K562 (cell line): ENCODE measurements at places on chromosomes 11 and 22. TPM values are rescaled to one million over a fixed set of nuclear protein-coding genes. Genes with fewer than 3 reads are reported as not detected.

- no peak for DNase-seq
Observed at GRCh38 chr11:102293873-102294601, 23.2 kb upstream of the BIRC3 start.

The OR10D3 gene
- 0.27 and 0.38 TPM in 2 replicates for polyA plus RNA-seq

GRCh38 chr11:71465054-71465453, 12.1 kb downstream of the NADSYN1 start:
- no peak for DNase-seq

GRCh38 chr22:19800306-19800705, 39.7 kb downstream of the TBX1 start:
- DNase-seq, result no peak

The TRIM48 gene
- polyA plus RNA-seq, result not detected in 2 replicates

The OSBPL5 gene
- polyA plus RNA-seq, result 6.6 and 11.9 TPM in 2 replicates

DNA sequence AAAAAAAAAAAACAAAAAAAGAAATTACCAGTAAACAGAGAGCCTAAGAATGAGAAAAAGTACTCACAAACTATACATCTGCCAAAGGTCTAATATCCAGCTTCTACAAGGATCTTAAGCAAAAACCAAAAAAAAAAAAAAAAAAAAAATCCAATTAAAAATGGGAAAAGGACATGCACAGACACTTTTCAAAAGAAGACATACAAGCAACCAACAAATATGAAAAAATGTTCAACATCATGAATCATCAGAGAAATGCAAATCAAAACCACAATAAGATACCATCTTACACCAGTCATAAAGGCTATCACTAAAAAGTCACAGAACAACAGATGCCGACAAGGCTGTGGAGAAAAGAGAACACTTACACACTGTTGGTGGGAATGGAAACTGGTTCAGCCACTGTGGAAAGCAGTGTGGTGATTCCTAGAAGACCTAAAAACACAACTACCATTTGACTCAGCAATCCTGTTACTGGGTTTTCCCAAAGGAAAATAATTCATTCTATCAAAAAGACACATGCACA, 18.3 kb downstream of the MS4A6A start:
- no peak for DNase-seq

- DNase-seq, result no peak
Observed at GRCh38 chr11:130573767-130574166, 125.3 kb downstream of the ADAMTS15 start.

DNA sequence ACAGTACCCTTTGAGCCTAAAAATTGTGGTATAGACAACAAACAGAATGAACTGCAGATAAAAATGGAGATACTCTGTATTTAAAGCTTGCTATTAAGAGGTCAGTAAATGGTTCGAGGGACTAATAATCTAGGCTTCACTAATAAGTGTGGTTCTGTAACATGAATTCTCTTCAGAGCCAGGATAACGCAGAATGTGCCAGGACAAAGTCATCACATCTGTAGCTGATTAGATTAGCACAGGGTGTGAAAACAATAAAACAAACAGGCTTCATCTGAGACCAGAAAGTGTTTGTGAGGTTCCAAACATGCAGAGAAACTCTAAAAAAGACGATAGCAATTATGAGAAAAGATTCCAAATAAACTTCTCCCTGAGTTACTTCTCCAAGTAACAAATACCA, 89.1 kb upstream of the LUZP2 start:
- no peak for DNase-seq

- no peak for DNase-seq
Observed at GRCh38 chr11:39668640-39669039, 1790.8 kb downstream of the LRRC4C start.

- no peak for DNase-seq
Observed at GRCh38 chr11:48024635-48025071, 44.3 kb downstream of the PTPRJ start.

The TSSK2 gene
- 0.04 TPM in 1 of 2 replicates, not detected in the other for polyA plus RNA-seq

The ASPHD2 gene
- polyA plus RNA-seq, result 0.32 and 0.46 TPM in 2 replicates

The MPZL3 gene
- polyA plus RNA-seq, result 0.97 and 1.1 TPM in 2 replicates

The LRFN4 gene
- polyA plus RNA-seq, result 31.5 and 32.3 TPM in 2 replicates

GRCh38 chr11:18010121-18010670, 2.7 kb downstream of the SERGEF start:
- DNase-seq, result no peak

- DNase-seq, result no peak
Observed at GRCh38 chr11:72629266-72629665, 45.0 kb downstream of the PDE2A start.

DNA sequence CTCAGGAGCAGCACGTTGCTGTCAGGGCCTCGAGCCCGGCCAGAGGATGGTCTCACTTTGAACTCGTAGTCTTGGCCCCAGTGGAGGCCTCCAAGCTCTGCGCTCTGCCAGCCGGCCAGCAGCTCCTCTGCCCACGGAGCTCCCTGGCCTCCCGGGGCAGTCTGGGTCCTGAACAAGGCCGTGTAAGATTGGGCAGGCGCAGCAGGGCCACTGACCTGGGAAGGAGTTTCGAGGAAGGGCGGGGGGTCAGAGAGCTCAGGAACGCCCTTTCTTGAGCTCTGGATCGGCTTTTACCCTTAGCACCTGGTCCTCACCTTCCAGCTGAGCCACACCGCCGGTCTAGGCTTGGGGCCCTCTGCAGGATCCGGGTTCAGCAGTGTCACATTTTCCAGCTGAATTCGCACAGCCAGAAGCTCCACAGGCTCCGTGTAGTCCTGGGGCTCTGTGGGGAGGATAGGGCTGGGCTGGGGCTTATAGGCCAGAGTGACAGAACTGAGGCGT, 2.1 kb downstream of the ROBO4 start:
- no peak for DNase-seq

DNA sequence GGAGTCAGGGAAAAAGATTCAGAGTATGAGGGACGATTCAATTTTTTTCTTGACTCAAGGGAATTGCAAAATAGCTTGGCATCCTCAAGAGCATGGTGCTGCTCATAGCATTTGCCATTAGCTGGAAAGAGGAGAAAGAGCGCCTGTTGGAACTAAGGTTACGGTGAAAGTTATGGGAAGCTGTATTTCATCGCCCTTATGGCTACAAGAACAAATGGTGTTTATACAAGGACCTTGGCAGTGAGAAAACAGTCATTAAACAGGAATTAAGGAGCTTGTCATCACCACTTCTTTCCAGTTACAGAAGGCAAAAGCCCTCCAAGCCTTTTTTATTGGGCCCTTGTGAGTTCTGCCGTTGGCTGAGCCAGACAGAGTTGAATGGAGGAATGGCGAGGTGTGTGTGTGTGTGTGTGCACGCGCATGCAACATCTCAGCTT, 74.2 kb downstream of the ALX4 start:
- DNase-seq, result no peak

DNA sequence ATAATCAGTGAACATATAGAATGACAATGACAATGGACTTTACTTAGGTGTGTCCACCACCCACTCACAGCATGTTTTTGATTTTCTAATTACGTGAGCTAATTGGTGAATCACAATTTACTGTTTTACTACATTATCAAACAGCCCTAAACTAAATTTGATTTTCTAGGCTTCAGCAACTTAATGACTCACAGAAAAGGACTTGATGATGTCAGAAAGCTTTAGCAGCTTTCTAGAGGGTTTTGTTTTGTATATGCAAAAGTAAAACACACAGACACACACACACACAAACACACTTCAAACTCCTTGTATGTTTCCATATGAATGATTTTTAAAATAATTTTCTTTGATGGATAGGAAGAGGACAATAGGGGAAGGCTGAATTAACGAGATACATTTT, 878.6 kb upstream of the CCDC90B start:
- DNase-seq, result no peak

The TMEM126A gene
- polyA plus RNA-seq, result 44.3 and 56.9 TPM in 2 replicates

The SLC1A2 gene
- polyA plus RNA-seq, result 0.04 TPM in 1 of 2 replicates, not detected in the other

The CASP12 gene
- not detected in 2 replicates for polyA plus RNA-seq

- no peak for DNase-seq
Observed at GRCh38 chr11:32196137-32196536, 105.3 kb downstream of the RCN1 start.

The SLC37A4 gene
- polyA plus RNA-seq, result 54.6 and 55.0 TPM in 2 replicates

DNA sequence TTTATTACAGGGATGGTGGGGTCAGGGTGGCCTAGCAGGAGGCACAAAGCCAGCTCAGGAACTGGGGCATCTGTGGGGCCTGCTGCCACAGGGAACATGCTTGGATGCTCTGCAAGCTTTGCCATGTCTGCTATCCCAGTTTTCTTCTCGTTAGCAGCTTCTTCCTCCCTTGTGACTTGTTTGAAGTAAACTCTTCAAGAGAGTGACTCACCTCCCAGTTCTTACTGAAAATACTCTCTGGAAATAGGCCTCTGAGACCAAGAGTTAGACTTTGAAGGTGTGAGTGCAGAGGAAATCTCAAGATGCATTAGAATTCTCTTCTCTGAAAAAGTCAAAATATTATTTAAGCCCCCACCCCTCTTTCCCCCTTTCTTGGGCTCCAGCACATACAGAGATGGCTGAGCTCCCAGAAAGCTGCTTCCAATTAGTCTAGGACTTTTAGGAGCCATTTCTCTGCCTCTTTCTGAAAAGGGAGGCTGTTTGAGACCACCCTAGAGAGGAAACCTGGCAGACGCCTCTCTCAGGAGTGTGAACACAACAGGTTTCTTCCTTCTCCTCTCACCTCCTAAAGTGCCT, 15.1 kb downstream of the CWC15 start:
- DNase-seq, result no peak

DNA sequence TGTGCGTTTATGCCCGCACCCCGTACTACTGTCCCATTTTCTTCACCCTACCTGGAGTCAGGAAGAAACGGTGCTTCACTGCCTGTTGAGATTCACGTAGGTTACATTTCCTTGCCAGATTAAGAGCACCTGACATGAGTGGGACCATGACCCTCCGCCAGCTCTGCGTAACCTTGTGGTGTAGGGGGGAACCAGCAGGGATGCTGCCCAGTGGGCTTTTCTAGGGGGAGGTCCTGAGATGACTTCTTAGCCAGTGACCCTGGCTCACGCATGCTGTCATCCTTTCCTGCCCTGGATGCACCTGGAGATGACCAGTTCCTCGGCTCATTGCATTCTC, 967 bp upstream of the ARVCF start:
- DNase-seq, result no peak

DNA sequence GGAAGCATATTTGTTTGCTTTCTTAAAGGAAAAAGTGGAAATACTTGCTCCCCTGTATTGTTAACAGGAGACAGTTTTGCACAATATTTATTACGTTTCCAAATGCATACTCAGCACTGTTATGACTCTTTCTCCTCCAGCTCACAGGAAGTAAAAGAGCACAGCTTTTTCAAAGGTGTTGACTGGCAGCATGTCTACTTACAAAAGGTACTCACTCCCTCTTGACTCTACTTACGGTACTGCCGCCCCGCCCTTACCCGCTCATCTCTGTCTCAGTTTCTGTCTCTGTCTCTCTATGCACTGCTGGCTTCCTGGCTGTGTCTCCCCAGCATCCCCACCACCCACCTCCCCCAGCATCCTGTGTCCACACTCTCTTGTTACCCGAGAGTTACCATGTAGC, 32.2 kb upstream of the MYO18B start:
- no peak for DNase-seq

DNA sequence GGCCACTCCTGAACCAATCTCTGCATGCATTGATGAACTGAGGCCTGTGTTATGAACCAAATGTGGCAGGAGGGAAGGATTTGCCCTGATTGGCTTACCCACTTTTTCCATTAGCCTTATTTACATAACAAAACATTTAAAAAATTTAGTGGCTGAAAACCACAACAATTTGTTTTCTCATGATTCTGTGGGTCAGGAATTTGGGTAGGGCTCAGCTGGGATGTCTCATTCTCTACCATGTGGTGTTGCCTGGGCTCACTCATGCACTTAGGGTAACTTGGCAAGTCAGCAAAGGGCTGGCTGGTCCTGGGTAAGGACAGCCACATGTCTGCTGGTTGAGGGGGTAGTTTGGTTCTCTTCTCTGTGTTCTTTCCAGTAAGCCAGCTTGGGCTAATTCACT, 35.1 kb upstream of the CYP2R1 start:
- no peak for DNase-seq

The RIMBP3B gene
- polyA plus RNA-seq, result 0.08 and 0.18 TPM in 2 replicates

The MMP11 gene
- 0.40 and 1.8 TPM in 2 replicates for polyA plus RNA-seq

The NLRP10 gene
- polyA plus RNA-seq, result not detected in 2 replicates

GRCh38 chr11:831118-831864, 1.5 kb upstream of the CD151 start:
- DNase-seq, result no peak

- DNase-seq, result no peak
Observed at GRCh38 chr22:27130906-27131305, 473.5 kb downstream of the MIAT start.

- DNase-seq, result no peak
Observed at GRCh38 chr22:35913925-35914324, 114.7 kb downstream of the RBFOX2 start.

DNA sequence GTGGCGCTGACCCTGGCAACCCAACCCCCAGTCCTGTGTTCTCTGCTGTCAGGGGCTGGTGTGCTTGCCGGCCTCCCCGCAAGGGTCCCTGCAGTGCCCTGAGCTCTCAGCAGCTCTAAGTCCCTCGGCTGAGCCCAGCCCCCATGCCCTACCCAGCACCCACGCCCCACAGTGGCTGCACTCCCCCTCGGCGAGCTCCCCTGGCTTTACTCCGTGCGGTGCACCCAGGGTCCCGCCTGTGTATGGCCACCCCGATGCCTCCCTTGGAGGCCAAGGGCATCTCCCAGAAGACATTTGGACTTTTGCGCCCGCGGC, 72.5 kb upstream of the SHISAL1 start:
- DNase-seq, result no peak

- DNase-seq, result no peak
Observed at GRCh38 chr11:45921561-45922424, 663 bp upstream of the LARGE2 start.

DNA sequence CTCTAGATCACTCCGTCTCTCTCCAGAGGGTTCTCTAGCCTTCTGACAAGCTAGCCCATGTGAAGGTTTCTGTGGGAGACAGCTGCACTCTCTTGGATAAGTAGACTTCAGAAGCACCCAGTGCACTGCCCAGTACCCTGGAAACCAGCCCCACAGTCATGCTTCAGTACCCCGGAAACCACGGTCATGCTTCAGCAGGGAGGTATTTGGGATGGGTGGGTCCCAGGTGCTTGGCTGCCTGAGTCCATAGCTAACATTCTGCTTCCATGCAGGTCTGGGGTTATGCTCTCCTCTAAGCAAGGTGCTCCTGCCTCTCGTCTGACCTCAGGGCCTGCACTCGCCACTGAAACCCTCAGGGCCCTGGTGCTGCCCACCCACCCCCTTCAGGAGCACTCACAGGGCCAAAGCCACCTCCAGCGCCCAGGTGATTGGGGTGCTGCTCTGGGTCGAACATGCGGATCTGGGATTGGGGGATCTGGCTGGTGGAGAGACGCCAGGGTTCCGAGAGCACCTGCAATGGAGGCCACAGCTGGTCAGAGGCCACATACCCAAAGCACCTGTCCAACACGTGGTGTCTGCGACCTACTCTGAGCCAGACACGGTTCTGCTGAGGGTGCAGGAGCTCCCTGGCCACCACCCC, 7.3 kb upstream of the SYCE3 start:
- no peak for DNase-seq

The PRG2 gene
- 26.6 and 31.8 TPM in 2 replicates for polyA plus RNA-seq

DNA sequence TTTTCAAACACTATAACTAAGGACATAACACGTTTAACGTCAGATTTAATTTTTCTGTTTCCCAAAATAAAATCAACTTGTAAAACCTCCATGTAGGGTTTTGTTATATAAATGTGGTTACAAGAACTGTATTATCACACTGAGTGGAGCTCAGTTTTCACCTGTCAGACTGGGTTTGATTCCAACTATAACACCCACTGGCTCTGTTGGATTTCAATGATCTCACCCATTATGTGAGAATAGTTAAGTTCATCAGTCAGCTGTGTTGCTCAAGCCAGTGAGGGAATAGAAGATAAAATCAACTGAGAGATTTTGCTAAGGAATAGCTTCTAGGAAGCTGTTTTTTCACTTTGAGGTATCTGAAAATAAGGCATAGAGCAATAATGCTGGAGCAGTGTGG, 5.1 kb upstream of the OR52R1 start:
- DNase-seq, result no peak
